NCI-H1694 treated with DMSO at 0.1 percent for 48 hours (cell line): ENCODE measurements at places on chromosomes 3 and 15.
A peak's percentile ranks its signal among the peaks of the same experiment; 100 is the strongest.

DNA sequence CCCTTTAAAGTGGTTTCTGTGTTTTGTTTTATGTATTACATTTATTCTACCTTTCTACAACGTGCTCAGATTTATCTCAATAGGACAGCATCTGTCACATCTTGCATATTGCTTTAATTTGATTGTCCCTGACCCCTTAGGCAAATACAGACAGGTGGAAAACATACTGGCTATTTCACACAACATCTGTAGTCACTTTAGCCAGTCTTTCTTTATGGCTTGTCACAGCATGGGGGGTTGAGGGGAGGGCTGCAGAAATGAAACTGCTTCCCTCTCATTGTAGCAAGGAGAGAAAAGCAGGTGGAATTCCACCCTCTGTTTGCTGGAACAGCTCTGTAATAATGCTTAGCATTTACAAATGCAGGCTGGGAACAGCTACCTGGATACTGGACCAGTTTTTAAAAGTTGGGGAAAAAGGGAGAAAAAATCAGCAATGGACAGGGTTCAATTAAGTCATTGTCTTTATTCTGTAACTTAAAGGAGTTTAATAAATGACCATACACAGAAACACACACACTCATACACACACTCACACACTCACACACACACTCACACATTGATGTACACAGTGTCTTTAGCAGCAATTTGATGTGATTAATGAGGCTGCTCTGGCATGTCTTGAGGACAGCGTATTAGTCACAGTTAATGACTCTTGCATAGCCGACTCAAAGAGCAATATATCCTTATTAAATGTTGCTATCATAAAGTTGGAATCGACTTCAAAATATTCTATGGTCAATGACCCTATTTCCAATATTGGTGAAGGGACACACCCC, 283.7 kb upstream of the GBE1 start:
- DNase-seq: no peak

DNA sequence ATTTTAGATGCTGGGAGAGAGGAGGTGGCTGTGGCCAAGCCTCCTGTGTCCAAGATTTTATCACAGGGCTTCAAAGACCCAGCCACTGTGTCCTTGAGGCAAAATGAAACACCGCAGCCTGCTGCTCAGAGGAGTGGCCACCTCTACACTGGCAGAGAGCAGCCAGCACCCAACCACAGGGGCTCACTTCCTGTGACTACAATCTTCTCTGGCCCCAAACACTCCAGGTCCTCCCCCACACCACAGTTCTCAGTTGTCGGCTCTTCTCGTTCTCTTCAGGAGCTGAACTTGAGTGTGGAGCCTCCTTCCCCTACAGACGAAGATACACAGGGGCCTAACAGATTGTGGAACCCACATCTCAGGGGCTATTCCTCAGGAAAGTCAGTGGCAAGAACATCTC, 45.6 kb downstream of the CDAN1 start:
- no peak for DNase-seq

DNA sequence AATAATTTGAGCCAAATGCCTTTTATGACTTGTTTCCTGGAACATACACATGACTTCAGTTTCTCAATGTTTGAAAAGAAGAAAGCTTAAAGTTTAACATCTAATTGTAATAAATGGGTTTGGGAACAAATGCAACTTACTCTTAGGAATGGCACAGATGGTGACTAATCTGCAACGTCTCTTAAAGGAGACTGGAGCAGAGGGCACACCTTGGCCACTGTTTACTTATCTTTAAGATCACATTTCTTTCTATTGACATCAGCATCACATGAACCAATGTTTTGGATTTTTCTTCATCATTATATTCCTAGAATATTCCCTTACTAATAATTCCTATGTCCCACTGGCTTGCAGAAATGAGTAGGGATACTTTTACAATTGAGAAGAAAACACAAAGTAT, 229.5 kb downstream of the CHL1 start:
- DNase-seq: no peak

DNA sequence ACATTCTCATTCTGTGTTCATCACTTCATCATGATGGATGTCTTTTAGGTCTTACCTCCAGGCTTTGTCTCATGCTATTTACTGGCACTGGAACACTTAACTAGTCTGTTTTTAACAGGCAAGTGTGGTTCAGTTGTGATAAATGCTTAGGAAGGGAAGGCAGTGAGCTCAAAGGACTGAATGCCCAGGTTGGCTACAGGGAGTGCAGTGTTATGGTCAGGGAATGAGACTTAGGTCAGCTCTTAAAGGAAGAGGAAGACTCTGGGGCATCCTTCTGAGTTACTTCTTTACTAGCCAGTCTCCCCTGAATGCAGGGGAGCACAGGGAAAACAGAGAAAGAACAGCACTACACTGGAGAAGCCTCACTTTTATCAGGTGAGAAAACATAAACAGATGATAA, 72.6 kb downstream of the TGFBR2 start:
- no peak for DNase-seq

DNA sequence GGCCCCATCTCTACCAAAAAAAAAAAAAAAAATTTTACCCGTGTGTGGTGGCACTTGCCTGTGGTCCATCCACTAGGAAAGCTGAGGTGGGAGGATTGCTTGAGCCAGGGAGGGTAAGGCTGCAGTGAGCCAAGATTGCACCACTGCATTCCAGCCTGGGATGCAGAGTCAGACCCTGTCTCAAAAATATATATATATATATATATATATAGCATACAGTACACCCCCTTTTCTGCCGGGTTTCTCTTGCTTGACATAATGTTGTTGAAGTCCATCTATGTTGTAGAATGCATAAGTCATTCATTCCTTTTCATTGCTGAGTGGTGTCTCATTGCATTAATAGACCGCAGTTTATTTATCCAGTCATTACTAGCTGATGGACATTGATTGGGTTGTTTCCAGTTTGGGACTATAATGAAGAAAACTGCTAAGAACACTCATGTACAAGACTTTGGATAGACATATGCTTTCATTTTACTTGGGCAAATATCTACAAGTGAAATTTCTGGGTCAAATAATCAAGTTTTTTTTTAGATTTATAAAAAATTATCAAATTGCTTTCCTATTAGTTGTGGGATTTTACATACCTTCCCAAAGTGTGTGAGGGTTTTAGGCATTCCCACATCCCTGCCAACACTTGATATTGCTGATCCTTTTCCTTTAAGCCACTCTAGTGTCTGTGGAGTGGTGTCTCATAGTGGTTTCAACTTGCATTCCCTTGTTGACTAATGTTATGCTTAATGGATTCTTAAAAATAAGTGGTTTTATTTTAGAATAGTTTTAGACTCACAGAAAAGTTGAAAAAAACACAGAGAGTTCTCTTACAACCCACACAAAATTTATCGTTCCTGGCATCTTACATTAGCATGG, 2.1 kb upstream of the PRR20G start:
- DNase-seq: no peak

DNA sequence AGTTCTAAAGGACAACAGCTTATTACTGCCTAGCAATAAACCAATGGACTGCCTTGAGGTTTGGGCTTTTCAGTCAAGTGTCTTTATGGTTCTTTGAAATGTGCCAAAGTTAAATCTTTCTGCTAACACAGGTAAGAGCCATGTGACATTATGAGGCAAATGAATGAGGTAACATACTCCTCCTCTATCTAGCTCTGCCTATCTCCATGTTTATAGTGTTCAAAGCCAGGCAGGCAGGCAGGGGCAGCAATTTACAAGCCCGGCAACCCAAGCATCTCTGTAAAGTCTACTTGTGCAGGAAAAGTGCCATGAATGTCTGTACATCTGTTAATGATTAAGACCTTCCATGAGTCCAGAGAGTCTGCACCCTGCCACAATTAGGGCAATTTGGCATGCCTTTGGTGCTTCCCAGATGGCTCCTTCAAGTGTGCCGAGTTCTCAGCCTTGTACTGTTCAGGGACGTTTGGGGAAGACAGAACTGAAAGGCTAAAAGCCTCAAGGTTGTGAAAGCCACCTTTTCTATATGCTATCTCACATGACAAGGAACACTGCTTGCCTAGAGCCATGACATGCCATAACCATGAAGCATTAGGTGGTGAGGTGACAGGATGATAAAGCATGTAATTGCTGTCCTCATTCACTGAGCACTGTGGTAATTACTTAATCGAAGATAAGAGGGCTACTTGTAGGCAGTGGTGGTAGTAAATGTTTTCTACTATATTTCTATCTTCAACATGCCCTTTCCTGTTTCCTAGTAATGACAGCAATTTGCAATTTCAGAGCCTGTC, 41.4 kb upstream of the EIF1B start:
- DNase-seq: no peak

DNA sequence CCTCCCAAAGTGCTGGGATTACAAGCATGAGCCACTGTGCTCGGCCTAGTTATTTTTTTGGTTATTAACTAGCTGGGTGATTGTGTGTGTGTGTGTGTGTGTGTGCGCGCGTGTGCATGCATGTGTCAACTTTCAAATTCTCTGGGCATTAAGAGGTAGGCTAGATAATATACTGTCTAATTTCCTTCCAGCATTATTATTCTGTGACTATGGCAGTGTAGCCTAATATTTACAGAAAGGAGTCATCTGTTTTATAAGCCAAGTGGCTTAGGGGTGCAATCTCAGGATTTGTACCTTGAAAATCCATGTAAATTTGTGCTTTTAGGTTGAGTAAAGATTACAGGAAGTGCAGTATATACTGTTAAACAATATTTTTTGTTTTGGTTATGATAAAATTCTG, 85.1 kb upstream of the ZBTB20 start:
- no peak for DNase-seq

DNA sequence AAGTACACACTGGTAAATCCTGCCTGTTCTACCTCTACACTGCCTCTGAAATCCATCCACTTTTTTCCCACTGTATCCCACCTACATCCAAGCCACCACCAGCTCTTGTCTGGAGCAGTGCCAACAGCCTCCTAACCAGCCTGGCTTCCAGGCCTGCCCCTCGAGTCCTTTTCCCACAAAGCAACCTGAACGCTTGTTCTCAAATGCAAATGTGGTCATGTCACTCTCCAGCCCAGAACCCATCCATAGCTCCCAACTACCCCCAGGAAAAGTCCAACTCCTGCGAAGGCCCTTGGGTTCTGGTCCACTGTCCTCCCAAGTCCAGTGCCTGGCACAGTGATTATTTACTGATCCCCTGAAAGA, 83.8 kb downstream of the SEMA5B start:
- no peak for DNase-seq

GRCh38 chr3:60013241-60013640, 963.4 kb upstream of the CFAP20DC start:
- no peak for DNase-seq

- no peak for DNase-seq
Observed at GRCh38 chr3:193906849-193907410, 229.0 kb upstream of the HES1 start.

- no peak for DNase-seq
Observed at GRCh38 chr3:10581251-10581650, 75.9 kb upstream of the ATP2B2 start.

GRCh38 chr15:50265620-50266019, at the start of gene HDC:
TSS of gene HDC (minus strand) at chr15:50265726. CDS start at chr15:50265623, 103 bp downstream.
- DNase-seq: no peak

DNA sequence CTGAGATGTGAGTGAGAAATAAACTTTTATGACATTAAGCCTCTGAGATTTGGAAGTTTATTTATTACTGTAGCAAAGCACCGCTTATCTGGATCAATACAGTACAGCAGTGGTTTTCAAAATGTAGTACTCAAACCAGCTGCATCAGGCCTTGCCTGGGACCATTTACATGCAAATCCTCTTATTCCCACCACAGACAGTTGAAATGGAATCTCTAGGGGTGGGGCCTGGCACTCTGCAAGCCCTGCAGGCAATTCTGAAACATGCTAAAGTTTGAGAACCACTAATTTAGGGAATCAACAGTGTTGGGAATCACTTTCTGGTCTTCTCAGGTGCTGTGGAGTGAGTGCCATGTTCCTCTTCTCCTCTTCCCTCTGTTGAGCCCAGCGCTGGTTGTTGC, 77.8 kb upstream of the TAMM41 start:
- DNase-seq: no peak

DNA sequence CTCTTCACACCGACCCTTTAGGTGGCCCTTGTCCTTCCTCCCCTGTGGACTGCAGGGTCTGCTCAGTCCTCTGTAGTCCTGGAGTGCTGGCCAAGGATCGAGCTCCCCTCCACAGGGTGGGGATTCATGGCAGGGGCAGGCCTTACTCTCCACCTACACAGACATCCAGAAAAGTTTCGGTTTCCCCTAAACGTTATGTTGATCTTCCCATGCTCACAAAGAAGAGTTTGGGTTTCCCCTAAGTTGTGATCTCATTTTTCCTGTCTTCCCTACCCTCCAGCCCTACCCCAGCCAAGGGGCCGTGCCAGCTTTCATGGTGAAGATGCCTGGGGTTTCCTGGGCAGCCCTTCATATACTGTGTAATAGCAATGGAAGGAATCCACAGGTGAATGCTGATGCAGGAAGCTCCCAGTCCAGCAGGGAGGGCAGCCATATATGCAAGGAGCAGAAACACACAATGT, 10.3 kb downstream of the STOML1 start:
- no peak for DNase-seq

DNA sequence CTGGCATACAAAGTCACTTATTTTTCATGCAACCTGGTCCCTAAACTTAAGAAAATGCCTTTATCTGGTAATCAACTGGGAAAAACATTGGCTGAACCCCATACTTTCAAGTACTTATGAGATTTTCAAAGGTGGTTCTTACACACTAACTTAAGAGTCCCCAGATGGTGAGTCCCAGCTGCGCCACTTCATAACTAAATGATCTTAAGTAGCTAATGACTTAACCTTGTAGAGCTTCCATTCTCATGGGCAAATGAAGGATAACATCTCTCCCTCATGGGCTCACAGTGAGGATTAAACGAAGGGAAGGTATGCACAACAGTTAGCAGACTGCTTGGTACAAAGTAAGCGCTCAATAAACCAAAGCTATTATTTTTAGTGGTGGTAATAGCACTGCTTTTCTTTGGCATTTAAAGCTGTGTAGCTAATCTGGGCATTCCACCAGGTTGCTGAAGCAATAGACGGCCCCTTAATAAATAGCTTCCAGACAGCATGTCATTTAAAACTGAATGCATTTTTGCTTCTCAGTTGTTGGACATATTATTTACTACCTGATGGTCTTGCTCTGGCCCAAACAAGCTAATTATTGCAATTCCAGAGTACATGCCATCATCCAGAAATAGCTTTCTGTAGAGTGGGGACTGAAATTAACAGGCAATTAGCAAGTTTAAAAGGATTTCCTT, 55.4 kb downstream of the LIPC start:
- peak; percentile 59 for DNase-seq

DNA sequence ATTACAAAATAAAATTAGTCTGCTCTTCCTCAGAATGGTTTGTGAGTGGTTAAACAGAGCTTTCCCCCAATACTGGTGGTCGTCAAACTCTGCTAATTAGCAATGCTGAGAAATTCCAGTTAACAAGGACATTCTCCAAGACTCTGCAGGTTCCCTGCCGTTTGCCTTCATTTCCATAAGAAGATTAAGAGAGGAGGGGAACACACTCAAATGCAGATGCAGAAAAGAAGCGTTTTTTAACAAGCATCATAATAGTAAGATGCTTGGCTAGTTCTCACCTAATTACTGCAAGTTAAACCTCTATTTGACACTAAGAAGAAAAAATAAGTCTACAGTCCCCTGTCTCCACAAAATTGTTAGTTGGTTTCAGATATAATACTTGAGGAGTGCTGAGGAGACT, 3.7 kb upstream of the SOX2 start:
- DNase-seq: no peak

- DNase-seq: no peak
Observed at GRCh38 chr3:59775106-59775505, 725.3 kb upstream of the CFAP20DC start.

GRCh38 chr3:143035466-143036211, 34.3 kb downstream of the U2SURP start:
- no peak for DNase-seq
